ENCODE measurements at places on chromosomes 3 and 15.

DNA sequence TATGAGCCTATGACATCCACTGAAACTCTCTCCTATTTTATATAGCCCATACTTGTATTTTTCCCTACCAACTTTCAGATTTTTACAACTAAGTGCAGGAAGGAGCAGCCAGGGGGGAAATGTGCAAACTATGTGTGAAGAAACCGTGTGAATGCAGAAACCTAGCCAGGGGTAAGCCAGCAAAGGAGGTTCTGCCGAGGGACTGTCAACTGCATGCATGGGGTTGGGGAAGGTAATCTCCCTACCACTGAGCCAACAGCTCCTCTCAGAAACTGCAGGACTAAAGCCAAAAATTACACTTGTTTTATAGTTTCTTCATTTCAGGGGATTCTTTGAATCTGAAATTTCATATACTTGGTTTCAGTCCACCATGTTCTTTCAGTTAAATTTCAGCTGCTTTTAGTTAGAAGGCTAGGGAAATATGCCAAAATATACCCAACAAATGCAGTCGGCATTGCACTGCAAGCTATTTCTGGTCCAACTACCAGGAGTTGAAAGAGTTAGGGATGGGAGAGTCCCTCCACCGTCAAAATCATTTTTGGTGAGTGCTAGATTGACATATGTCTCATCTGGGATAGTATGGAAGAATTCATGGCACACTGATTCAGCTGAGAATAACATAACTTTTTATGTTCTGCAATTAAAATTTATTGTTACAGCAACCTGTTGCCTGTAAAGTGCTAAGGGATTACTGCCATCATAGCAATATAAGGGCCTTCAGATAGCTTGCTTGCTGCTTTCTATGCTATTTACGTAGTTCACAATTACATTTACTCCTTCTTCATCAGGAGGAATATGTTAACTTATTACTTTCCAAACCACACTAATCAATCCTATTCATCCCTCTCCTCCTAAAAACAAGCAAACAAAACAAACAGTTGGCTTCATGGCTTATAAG is 904.2 kb downstream of the ROBO1 start:
- DNase-seq: no peak

- no peak for DNase-seq
Observed at GRCh38 chr15:78638658-78639314, 2.2 kb downstream of the CHRNB4 start.

DNA sequence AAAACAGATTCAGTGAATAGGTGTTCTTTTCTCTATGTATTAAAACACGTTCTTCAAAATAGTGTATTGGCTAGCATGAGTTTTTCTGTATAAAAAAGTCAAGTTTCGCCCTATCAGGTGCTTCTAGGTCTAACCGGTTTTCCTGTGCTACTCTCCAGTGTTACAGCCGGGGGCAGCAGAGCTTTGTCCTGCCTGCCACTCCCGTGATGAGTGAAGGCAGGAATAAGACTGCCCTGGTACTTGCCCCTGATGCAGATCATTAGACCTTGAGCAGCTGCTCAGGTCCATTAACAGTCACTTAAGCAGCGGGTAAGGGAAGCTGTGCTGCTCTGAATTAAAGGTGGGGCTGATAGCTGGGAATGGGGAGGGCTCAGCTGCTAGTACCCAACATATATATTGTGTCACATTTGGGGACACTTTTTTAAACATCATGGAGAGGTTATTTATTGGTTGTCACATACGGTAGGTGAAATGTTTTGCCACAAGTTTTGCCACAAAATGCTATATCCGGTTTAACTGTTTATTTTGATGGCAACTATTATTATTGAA is 1.3 kb upstream of the UNC13C start:
- no peak for DNase-seq

- no peak for DNase-seq
Observed at GRCh38 chr15:45812200-45812599, 177.4 kb downstream of the SQOR start.

DNA sequence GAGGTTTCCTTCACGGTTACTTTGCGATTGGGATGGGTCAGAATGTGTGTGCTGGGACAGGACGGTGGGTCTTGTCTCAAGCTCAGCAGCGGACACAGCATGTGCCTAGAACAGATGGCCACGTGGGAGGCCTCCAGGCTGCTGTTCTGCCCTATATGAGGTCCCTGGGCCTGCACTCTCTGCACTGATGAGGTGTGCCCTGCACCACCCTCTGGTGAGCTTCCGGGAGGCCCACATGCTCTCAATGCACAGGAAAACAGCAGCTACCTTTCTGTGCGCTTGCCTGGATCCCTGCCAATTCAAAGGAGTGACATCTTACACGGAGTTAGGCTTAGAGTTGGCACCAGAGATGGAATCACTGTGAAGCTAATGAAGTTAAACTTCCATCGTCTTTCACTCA is 59.8 kb downstream of the BOC start:
- no peak for DNase-seq

DNA sequence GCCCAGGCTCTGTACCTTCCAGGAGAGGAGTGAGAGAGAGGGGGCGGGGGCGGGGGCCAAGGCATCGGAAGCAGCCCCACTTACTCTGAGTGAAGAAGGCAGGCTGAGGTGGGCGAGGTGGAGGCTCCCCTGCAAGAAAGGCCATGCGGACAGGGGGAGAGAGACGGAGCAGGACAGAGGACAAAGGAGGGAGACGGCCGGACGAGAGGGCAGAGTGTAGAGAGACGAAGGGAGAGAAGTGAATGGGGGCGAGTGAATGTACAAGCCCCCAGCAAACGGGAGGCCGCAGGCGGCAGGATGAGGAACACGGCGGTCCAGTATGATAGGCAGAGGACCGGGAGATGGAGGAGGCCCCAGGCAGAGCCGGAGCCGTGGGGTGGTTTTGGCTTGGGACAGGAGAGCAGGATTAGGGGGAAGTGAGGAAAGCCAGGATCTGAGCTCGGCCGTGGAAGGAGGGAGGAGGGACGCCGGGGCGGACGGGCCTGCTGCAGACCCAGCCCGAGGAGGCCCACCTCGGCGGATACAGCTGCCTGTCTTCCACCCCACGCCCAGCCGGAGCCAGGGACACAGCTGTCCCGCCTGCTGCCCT is 38.8 kb downstream of the TNK2 start:
- no peak for DNase-seq

DNA sequence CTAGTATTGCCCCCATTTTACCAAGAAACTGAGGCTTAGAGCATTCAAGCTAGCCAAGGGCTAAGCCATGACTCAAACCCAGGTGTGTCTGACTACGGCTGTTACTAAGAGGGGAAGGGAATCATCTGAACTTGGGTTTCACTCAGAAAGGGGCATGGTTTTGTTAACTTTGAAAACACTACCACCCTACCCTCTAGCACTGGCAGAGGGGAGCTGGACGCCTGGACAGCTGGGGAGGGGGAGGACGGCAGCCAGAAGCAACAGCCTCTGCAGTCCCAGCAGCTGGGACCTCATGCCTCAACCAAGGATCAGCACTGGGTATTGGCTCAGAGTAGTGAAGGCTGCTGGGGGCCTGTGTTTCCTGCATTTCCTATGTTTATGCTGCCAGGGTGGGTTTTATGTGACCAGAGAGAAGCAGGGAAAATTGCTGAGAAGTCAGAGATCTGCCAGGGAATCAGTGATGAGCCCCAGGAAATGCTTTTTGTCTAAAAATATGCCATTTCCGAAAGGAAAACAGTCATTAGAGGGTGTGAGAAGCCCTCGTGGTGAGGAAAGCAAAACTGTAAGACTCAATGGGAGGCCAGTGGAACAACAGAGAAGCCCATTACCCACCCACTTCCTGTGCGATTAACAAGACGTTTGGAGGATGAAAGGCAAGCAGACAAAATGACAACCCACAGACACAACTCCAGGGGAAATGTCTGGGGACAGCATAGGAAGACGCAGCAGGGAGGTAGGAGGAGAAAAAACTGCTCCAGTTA is 41.2 kb downstream of the LIPC start:
- DNase-seq: no peak

Measured in stimulated activated CD8-positive, alpha-beta memory T cell treated with anti-CD3 and anti-CD28 coated beads, Interleukin-12 subunit alpha, Interleukin-12 subunit beta, amount 100 ng/mL, for 4 hours (primary cell).